ENCODE measurements at places on chromosomes 3 and 15.
A peak's percentile ranks its signal among the peaks of the same experiment; 100 is the strongest.

DNA sequence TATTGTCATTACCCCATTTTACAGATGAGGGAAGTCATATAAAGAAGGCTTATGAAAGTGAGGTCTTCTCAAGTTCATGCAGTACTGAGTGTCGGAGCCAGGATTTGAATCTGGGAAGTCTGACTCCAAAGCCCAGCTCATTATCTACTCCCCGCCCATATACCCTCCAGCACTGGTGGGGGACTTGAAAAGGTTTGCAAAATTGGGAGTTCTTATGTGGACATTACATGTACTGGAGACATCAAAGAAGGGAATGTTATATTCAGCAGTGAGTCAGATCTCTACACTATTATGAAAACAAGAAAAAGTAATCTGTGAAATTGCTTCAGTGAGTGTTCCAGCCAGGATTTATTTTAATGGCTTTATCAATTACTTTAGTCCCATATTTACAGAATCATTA, 185.2 kb upstream of the CADPS start:
- no peak for DNase-seq

GRCh38 chr3:102024270-102024904, 175.1 kb downstream of the NFKBIZ start:
- DNase-seq: no peak

DNA sequence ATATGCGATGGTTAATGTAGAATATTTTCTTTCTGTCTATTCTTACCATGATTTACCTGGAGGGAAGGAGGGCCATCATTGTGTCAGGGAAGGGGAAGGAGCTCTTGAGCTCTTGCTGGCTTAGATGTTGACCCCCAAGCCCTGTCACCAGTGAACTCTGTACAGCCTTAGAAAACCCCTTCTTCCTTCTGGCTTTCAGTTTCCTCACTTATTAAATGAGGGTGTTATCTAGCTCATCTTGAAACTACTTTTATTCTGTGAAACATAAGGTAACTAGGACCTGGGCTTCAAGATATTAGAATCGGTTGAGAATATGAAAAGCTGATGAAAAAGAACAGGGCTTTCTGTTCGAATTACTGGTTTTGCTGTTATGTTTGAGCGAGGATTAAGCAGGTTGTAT, 25.1 kb upstream of the UTS2B start:
- DNase-seq: no peak

- DNase-seq: peak; percentile 20
Observed at GRCh38 chr15:67024314-67024997, 40.9 kb upstream of the SMAD3 start.

GRCh38 chr3:188151438-188151837, 2.5 kb upstream of the LPP start:
- DNase-seq: no peak

DNA sequence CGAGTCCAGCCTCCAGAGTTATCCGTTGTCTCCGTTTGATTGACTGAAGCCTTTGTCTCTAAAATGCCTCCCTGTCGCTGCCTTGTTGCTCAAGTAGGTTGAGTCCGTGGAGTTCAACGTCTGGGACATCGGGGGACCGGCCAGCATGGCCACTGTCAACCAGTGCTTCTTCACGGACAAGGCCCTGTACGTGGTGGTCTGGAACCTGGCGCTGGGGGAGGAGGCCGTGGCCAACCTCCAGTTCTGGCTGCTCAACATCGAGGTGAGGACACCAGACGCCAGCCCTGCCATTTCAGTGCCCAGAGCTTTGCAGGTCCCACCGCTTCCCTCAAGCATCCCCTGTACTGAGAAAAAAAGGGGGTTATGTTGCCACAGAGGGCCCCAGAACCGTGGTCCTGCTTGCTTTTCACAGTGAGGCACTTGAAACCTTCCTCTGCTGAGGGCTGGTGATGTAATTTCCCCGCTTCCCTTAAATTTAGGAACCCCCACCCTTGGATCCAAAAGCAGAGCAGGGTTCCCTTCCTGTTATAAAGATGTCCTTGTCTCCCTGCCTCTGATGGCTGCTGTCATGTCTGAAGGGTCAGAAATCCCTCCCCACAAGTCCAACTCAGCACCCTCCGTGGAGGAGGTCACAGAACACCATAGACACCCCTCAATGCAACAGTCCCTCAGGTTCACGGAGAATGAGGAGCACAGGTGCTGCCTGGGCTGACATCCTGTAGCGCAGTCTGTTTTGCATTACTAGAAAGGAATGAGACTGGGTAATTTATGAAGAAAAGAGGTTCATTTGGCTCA, 105.7 kb downstream of the LRRK1 start:
- no peak for DNase-seq

DNA sequence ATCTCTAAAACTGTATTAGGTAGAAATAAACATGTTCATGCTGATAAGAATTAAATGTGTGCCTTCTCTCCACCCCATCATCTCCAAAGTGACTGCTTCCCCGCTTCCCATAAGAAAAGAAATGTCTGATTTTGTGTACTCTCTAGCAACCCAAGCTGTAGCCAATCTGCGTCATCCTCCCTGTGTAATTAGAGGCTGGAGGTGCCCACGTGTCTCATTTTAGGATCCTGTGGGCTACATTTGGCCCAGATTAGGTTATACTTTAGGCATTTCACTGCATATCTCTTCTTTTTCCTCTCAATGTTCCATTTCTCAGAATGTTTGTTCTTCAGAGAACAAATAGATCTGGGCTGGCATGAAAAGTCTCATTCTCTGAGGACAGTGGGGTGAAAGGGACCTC, 19.3 kb upstream of the ZNF148 start:
- DNase-seq: no peak

DNA sequence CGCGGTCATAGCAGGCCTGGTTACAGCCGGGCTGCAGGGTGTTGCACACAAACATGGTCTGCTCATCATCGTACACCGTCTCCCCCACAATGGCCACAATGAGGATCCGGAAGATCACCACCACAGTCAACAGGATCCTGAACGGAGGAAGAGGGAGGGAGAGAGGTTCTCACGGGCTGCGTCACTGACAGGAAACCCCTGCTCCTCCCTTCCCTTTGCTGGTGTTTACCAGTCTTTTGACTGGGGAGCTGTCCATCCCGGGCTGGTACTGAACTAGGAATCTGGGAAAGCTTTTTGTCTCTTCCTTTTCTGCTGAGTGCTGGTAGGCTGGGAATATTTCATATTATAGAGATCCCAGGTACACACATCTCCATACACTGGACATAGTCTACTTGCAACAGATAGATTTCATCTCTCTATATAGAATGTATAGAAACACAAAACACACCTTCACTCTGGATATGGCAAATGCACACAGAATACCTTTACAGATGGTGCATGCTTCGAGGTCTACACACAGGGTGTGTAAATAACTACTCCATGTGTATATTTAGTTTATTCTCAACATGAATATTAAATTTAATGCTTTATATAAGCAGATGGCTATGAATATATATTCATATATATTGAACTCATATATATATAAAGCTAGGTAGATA, 1.4 kb downstream of the GJD2 start:
- DNase-seq: no peak

DNA sequence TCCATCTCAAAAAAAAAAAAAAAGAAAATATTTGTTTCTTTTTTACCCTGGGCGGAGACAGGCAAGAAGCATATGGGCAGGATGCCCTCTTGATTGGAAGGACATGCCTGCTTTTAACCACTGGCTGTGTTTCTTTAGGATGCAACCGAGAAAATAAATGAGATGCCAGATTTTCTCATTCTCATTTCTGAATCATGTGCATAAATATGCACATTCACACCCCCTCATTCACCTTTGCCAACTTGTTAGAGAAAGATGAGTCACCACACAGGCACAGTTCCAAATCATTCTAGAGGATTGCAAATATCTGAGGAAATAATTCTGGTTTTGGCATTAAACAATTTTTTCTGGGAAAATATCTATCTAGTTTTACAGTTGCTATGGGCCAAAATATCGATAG, 3.3 kb downstream of the LIPH start:
- no peak for DNase-seq

DNA sequence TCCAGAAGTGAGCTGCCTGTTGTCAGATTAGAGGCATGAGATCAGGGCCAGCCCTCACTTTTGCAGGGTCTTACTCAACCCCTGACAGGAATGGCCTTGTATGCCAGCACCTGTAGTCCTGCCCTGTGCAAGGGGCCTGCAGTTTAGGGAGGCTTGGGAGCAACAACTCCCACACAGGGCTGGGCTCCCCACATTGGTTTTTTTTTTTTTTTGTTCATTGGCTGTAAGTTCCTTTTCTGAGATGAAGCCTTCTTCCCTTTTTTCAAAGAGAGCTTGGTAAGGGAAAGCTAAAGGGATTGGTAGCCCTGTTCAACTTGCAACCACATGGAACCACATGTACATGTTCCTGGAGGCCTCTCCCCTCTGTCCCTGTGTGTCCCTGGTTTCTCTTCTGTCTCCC, 46.4 kb downstream of the TNFAIP8L3 start:
- no peak for DNase-seq

GRCh38 chr3:32440611-32441350, 49.1 kb downstream of the CMTM7 start:
- no peak for DNase-seq

GRCh38 chr3:120093119-120093910, 932 bp downstream of the GSK3B start:
- no peak for DNase-seq

- no peak for DNase-seq
Observed at GRCh38 chr3:30835667-30836066, 58.8 kb downstream of the GADL1 start.

DNA sequence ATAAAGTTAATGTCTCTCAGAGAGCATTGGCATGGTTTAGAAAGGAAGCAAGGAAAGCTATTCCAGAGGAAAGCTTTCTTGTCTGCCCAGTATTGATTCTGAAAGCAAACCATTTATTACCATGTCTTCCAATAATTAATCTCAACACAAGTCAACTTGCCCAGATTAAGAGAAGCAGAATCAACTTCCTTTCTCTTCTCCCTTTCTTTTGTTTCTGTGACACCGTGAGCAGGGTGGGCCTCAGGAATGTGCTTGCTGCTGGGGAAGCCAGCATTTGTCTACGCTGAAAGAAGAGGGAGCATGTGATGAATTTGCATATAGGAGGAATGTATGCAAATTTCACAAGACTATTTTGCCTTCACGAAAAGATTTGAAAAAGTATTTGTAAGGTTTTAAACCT, 368.6 kb upstream of the ROPN1 start:
- no peak for DNase-seq

- DNase-seq: no peak
Observed at GRCh38 chr3:101379658-101380376, 59.4 kb upstream of the IMPG2 start.

DNA sequence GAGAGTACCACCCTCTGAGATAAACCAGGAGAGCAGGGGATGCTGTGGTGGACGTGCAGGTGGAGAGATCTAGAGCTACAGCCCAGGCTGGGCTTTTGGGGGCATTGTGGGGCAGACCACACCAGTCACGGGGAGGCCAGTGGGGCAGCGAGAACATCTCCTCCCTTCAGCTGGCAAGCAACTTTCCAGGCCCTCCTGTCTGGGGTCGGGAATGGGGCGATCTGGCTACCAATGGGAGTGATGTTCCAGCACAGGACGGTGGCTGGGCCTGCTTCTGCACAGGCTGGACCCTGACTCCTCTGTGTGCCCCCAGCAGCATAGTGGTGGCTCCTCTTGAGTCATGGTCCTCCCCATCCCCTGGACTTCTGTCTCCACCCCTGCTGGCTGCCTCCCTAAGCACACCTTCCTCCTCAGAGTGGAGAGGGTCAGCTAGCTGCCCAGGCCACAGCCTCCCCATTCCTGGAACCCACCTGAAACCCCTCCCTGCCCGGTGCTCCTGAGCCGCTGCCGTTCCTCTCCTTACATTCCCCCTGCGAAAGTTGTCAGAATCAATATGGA, 16.1 kb downstream of the IRAK2 start:
- no peak for DNase-seq

DNA sequence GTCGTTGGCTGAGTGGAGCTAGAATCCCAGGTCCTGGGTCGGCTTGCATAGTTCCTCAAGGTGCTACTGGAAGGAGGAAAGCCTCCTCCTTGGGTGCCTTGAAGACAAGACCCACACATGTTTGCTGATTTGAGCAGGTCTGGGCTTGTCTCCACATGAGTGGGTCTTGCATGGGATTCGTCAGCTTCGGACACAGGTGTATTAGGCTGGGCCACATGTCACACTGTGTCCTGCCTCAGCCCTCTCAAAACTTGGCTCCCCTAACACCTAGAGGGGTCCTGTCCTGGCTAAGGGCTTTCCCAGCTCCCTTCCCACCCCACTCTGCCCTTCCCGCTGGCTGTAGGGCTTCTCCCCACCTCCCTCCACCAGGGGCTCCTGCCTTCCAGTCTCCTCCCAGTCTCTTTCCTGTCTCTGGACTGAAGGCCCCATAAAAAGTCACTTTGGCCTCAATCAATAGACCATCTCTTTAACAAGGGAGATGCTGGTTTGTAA, 73.0 kb upstream of the ADPGK start:
- no peak for DNase-seq

- no peak for DNase-seq
Observed at GRCh38 chr3:149660462-149660861, 2.6 kb upstream of the WWTR1 start.

- no peak for DNase-seq
Observed at GRCh38 chr3:33023176-33024136, 72.0 kb downstream of the CCR4 start.

GRCh38 chr3:56122911-56123310, 345.4 kb downstream of the ERC2 start:
- no peak for DNase-seq

GRCh38 chr3:35936571-35936970, 297.2 kb downstream of the ARPP21 start:
- DNase-seq: no peak

All from anterior cingulate cortex (tissue), 58 donors.